ENCODE measurements at places on chromosomes 16 and 17. TPM values are rescaled to one million over a fixed set of nuclear protein-coding genes. Genes with fewer than 3 reads are reported as not detected.

DNA sequence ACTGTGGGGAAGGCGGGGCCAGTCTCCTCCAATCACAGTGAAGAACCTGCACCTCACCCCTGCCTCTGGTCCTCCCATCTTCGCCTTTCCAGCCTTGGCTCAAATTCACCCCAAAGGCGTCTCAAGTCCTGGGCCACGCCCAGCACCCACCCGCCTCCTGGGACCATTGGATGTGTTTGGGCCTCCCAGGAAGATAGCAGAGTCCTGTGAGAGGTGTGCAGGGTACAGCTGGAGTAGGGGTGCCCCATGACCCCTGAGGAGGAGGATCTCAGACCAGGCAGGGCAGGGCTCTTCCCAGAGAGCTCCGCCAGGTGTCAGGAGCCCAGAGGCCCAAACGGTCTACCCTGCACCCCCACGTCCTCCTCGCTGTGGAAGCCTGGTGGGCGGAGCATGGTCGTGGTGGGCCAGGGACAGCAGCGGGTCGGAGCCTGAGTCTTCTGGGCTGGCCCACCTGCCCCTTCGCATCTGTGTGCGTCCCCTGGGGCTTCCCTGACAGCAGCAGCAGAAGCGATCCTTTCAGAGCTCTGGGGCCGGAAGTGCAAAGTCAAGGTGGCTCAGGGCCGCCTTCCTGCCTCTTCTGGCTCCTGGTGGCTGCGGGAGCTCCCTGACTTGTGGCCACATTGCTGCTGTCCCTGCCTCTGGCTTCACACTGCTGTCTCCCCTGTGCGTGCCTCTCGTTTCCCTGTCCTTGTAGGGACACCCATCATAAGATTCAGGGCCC lies 34.9 kb upstream of the ZNF469 start:
- DNase-seq, result no peak

- no peak for DNase-seq
Measured at GRCh38 chr16:67718668-67719047, 458 bp downstream of the GFOD2 start.

GRCh38 chr16:85117418-85117817 lies 5.1 kb upstream of the CIBAR2 start:
- DNase-seq, result no peak

- DNase-seq, result no peak
Measured at GRCh38 chr16:63331111-63331510, 1294.9 kb upstream of the CDH8 start.

DNA sequence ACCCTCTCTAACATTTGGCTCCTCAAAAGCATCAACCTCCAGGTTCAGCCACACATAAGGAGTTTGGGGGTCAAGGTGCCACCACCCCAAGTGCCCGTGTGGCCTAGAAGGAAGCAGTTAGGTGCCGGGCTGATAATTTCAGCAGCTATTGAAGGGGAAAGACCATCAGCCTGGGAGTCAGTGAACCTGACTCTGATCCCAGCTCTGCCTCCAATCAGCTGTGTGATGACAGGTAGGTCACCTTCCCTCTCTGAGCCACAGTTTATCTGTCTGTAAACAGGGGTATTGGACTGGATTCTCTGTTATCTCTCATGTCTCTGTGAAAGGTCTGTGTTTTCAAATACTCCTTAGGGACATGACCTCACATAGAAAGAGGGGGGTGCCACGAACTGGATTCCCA lies 3.9 kb downstream of the CRHR1 start:
- no peak for DNase-seq

- DNase-seq, result no peak
Measured at GRCh38 chr16:11333010-11333409, 12.2 kb upstream of the RMI2 start.

DNA sequence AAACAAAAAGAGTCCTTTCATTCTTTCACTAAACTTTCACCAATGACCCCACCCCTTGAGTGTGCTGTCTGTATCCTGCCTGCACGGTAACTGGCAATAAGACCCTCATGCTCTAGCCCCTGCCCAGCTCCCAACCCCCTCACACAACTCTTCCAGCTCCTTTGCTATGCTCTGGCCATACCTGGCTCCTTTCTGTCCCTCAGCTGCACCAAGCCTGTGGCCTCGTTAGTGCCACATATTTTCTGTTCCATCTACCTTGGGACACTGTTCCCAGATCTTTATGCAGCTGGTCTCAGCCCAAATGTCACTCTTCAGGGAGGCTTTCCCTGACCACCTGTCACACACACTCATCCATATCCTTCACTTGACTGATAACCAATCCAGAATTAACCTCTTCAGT lies 47.3 kb downstream of the C16orf82 start:
- DNase-seq, result no peak

- no peak for DNase-seq
Measured at GRCh38 chr17:82616021-82616711, 32.1 kb downstream of the WDR45B start.

- no peak for DNase-seq
Measured at GRCh38 chr16:88377961-88378360, 4.8 kb upstream of the ZNF469 start.

- DNase-seq, result no peak
Measured at GRCh38 chr16:57271867-57272495, 12.5 kb downstream of the PLLP start.

- DNase-seq, result no peak
Measured at GRCh38 chr17:66423056-66423955, 120.9 kb downstream of the PRKCA start.

DNA sequence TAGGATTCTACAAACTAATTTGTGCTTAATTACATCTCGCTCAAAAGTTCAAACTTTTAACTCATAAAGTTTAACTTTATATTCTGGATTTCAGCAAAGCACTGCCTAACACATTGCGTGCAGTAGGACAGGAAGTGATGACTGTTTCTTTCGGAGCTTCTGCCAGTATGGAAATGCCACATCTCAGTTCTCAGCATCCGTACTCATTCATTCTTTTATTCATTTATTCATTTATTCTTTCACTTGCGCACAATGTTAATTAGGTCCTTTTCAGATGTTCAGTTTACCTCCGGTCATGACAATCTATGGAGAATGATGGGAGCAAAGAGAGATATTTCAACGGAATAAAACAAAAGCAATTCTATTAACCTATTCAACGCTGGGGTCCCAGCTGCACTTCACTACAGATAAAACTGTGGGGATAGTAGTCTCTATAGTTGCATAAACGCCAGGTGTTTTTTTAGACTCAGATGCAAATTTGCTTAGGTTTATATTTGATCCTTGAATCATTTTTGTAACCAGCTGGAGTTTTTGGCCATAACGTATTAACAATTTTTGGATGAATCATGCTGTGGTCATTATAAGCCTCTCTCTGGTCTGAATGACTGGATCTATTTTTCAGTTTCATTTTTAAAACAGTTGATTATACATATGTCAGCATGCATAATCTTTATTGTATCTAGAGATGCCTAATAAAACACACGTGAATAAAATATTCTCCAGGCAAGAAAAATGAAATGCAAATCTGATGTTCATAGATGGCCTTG lies 143.9 kb downstream of the KCNJ2 start:
- no peak for DNase-seq

DNA sequence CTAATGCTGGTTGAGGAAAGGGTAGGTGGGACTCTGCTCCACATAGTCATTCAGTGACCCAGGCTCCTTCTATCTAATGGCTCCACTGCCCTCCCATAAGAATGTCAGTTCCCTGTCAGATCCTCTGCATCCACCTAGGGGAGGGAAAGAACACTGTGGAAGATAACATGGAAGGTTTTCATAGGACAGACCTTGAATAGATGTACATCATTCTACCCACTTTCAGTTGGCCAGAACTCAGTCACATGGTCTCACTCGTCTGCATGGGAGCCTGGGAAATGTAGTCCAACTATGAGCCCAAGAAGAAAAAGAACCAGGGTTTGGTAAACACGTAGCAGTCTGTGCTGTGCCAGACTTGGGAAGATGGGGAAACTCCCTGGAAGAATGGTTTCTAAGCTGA lies 27.1 kb upstream of the SCNN1B start:
- DNase-seq, result no peak

- no peak for DNase-seq
Measured at GRCh38 chr17:32727681-32728080, 149.2 kb downstream of the MYO1D start.

DNA sequence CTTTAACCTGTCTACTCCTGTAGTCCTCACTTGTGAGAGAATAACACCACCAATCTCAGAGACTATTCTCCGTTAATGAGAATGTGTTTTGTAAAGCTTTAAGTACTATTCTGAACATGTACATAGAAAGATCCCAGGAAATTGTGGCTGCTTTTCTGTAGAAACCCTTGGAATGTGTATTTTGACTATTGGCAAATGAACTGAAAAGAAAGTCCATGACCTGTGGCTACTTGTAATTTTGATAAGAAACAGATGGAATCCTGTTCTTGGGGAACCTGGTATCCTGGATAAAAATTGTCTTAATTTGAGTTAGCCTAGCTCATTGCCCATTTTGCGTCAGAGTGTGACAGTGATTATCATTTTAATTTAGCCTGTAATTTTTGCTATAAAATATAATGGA lies 9.1 kb downstream of the CTCF start:
- DNase-seq, result peak; percentile 26

DNA sequence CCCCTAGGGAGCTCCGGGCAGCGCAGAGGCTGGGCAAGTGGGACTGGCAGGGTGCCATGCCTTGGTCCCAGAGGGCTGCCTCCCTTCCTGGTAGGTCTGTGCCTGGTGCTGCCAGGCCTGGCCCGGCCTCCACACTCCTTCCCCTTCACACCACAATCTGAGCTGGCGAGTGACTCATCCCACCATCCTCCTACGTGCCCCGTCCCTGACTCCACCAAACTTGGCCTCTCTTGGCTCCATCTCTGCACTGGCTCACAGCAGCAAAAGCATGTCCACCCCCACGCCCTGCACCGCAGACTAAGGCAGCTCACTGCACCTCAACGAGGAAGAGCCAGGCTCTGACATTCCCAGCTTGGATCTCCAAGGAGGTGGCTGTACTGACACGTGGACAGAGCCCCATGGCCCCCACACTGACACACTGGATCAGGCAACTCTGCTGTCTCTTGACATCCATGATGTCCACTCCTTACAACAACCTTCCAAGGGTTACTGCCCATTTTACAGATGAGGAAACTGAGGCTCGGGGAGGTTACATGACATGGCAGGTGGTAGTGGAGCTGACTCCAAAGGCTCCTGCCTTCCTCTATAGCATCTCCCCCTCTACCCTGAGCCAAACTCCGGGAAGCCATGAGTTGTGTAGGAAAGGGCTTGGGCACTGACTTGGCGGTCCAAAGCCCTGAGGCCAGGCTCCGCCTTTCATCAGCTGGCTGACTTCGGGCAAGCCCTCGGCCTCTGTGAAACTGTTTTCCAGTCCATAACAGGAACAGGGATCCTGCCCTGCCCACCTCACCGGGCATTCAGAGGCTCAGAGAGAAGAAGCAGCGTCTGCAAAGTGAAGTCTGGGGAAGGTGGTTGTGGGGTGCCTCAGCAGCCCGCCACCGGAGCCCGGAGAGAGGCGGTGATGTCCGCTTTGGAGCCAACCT lies 20.1 kb upstream of the KRT19 start:
- peak; percentile 98 for DNase-seq

DNA sequence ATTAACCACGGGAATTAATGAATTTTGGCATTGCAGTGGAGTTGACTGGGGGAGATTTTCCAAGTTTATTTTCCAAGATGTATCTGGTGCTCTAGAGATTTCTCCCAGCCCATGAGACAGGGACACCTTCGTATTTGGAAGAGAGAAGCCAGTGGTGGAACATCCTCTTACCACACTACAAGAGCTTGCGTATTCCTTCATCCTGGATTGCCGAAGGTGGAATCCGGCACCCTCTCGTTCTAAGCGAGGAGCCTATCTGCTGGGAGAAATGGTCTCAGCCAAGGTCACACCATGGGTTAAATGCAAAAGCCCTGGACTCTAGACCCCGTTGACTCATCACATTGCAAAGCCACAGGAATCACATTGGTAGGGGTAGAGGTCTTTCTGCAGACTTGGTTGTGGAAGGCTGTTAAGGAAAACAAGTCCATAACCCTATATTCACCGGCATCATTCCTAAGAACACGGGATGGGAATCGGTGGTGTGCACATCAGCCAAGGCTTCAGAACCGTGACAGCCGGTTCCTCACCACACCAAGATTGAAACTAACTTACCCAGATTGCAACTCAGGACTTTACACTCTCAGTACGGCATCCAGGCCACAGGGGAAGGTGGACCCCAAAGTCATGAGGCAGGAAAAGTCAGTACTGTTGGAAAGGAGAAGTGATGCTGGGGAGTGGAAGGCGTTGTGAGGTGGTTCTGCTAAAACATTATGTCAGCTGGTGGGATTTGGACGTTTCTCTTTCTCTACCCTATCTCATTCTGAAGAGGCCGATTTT lies 259.8 kb downstream of the CPPED1 start:
- DNase-seq, result no peak

GRCh38 chr16:56438038-56438437 lies 12.7 kb upstream of the AMFR start:
- no peak for DNase-seq

GRCh38 chr16:24309258-24310142 lies 53.4 kb downstream of the CACNG3 start:
- DNase-seq, result no peak

GRCh38 chr17:61467416-61468262 lies 15.4 kb downstream of the TBX4 start:
- peak; percentile 9 for DNase-seq

GRCh38 chr17:59332749-59333377 lies 1.4 kb downstream of the YPEL2 start:
- no peak for DNase-seq

ACSM5 gene
- total RNA-seq, result not detected

TBC1D3I gene
- not detected for total RNA-seq

CD7 gene
- total RNA-seq, result not detected

MSL1 gene
- 66.2 TPM for total RNA-seq

SULT1A4 gene
- total RNA-seq, result 0.35 TPM

CYBC1 gene
- 54.8 TPM for total RNA-seq

PKD1 gene
- 103 TPM for total RNA-seq

Data from HFFc6 (cell line).